ENCODE measurements at places on chromosomes 5 and 9.
A peak's percentile ranks its signal among the peaks of the same experiment; 100 is the strongest.

DNA sequence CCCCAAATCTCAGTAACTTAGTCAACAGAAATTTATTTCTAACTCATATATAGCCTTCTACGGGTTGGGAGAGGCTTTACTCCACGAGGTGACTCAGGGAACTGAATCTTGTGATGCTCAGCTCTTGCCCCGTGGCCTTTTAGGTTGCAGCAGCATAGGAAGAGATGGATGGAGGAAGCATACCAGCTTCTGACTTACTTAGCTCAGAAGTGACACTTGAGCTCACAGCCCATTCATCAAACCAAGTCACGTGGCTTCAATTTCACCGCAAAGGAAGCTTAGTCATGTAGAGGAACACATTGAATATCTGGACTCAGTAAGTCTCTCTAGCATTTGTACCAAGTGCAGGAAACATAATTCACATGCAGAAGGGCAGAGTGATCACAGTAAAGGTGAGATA is 124.1 kb upstream of the KCNN2 start:
- peak; percentile 11 for DNase-seq

DNA sequence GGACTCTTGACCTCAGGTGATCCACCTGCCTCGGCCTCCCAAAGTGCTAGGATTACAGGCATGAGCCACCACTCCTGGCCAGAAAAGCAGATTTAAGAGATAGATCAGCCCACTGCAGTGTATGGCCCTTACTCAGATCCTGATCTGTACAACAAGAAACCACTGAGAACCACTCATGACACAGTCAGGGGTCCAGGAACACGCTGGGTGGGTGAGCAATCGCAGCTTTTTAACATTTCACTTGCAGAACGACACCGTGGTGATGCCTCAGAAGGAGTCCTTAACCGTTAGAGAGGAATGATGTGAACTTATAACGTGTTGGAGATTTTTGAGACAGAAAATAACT is 45.3 kb upstream of the NSMF start:
- no peak for DNase-seq

DNA sequence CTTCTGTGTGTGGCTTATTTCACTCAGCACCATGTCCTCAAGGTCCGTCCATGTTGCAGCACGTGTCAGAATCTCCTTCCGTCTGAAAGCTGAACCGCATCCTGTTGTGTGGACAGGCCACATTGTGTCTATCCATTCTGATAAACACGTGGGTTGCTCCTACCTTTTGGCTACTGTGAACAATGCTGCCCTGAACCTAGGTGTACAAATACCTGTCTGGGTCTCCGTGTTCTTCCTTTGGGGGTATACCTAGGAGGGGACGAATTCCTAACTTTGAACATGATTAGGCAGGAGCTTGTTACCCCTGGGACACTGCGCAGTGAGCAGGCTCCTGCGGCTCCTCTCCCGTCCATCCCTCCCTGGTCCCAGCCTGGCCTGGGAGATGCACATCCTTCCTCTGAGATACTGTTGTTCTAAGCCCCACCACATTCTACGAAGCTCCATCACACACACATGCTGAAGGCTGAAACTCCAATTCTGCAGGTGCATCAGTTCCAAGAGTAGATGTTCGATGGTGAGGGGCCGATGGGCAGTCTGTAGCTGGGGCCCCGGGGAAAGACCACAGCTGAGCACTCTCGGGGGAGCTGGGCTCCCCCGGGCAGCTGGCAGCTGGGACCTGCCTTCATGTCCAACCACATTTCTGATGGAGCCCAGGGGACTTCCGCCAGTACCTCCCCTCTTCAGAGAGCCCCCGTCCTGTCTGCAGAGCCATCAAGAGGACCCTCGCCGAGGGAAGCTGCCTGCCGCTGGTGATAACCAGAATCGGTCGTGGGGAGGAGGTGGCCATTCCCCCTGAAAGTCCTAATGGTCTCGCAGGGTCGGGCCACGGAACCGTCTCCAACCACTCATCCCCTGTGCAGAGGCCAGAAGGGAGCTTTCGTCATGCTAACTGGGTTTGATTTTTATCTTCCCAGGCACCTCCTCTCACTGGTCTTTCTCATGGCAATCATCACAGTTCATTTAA is 120.9 kb downstream of the COL23A1 start:
- DNase-seq, result no peak

DNA sequence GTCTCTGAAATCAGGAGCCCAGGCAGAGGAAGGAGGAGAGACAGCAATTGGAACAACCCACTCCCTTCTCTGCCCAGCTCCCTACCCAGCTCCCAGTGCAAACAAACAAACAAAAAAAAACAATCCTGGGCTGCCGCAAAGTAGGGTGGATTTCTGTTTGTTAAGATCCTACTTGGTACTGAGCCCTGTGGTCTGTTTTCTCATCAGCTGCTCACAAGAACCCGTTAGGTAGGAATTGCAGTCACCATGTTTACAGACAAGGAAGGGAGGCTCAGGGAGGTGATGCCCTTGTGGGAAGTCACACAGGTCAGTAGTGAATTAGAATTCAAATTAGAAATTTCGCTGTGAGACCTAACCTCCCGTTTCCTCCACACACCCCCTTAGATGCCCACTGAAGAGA is 128.8 kb upstream of the RAD23B start:
- no peak for DNase-seq

DNA sequence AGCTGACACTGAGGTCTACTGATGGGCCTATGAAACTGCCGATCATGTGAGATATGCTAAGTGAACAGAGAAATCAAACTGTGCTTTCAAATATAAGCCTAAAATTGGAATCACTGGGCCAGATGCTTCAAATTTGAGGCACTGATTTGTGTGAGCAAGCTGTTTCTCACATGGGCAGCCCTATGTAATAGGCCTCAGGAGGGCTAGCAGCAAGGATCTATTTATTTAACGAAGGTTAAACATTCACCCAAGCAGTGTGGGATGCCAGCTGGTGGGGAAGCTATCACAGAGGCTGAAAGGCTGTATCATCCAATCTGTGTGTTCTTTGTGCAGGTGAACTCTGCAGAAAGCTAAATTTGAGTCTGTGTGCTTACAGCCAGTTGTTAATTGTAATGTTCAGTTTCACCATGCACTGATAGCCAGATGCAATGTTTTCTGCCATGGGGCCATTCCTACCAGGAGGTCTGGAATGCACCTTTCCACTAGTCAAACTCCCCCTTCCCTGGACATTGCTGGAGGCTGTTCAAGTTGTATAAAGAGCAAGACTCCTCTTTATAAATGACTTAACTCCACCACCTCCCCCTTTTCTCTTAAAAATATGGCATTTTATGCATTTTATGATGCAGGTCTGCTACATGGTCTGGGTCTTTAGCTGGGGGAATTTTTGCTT is 228.9 kb downstream of the SH3GL2 start:
- no peak for DNase-seq

DNA sequence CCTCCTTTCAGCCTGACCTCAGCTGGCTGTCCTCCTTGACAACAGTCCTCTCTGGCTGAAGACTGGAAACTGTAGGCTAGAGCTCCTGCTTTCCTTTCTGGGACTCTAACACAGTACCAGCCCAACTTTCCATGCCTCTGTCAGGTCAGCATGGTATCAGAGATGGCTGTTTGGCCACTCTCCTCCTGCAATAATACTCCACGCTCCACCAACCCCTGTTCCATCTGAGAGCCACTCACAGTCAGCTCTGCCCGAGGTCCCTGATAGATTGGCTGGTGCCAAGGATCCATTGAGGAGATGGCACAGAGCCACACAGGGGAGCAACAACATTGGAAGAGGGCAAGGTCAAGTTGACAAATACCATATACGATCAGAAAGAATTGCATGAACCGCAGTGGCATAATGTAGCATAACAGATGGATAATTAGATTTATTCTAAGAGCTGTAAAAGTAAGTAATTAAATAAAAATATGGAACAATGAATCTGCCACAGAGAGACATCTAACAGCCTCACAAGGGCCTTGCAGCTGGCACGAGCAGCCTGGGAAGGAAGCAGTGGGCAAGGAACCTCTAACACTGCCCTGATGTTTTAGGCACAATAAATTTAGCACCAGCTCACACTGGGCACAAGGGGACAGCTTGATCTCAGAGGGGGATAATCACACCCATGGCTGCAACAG is 94.3 kb upstream of the LRRTM2 start:
- no peak for DNase-seq

GRCh38 chr9:10678010-10678409 is 65.2 kb upstream of the PTPRD start:
- DNase-seq, result no peak

- peak; percentile 11 for DNase-seq
Measured at GRCh38 chr5:83472508-83473345, 1.2 kb downstream of the VCAN start.

DNA sequence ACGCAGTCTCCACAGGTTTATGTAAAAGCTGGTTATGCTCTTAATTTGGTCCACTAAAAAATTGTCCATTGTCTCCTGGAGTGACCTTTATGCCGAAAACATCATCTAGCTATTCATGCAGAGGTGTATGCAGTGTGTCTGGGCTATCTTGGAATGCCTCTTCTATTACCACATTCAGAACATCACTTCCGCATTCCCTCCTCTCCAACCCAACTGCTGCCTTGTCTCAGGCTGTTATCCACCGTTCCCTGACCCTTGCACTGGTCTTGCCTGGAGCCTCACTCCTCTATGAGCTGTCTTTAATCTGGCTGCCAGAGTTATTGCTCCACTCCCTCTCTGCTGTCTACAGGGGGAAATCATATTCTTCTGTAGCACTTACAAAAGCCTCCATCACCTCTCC is 214.1 kb upstream of the ANKRD55 start:
- no peak for DNase-seq

GRCh38 chr5:135831851-135832555 is 2.5 kb upstream of the SLC25A48 start:
- no peak for DNase-seq

DNA sequence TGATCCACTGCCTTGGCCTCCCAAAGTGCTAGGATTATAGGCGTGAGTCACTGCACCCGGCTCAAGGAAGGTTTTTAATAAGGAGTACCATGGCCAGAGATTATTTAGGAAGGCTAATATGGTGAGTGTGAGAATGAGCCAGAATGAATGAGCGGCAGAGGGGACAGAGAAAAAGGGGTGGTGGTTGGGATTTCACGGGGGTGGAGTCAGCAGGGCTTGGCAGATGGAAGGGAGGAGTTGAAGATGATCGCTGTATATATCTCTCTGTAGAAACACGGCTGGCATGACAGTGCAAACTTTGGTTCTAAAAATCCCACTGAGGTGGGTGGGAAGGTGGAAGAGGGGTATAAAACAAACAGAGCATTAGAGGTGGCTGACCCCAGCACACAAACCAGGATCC is 176.7 kb upstream of the TBC1D2 start:
- DNase-seq, result no peak

GRCh38 chr5:54761213-54761701 is 224.1 kb downstream of the ESM1 start:
- DNase-seq, result no peak

GRCh38 chr5:142872795-142873194 is 102.6 kb downstream of the ARHGAP26 start:
- DNase-seq, result no peak

GRCh38 chr9:35738924-35739323 is 6.5 kb downstream of the CREB3 start:
- no peak for DNase-seq

- DNase-seq, result peak; percentile 4
Measured at GRCh38 chr5:176775409-176775808, 35.0 kb upstream of the UNC5A start.

- no peak for DNase-seq
Measured at GRCh38 chr9:27340285-27340674, 43.3 kb upstream of the EQTN start.

DNA sequence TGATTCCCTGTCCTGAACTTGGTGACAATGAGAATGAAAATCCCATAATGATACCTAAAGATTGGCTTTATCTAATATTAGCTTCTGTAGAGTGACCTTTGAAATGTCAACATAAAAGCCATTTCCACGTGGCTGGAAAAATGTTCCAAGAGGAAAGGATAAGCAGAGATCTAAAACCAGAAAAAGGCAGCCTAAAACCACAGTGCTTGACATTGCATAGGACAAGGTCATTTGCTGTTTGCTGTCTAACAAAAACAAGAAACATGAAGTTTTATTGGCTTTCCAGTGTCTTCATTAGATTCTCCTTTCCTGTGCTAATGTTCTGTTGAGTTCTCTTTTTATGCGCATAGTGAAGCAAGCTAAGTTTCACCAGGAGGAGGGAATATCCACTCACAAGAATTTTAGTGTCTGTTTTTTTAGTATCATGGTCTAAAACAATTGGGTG is 44.6 kb downstream of the CPEB4 start:
- no peak for DNase-seq

- DNase-seq, result no peak
Measured at GRCh38 chr5:35009657-35010056, 38.1 kb downstream of the AGXT2 start.

DNA sequence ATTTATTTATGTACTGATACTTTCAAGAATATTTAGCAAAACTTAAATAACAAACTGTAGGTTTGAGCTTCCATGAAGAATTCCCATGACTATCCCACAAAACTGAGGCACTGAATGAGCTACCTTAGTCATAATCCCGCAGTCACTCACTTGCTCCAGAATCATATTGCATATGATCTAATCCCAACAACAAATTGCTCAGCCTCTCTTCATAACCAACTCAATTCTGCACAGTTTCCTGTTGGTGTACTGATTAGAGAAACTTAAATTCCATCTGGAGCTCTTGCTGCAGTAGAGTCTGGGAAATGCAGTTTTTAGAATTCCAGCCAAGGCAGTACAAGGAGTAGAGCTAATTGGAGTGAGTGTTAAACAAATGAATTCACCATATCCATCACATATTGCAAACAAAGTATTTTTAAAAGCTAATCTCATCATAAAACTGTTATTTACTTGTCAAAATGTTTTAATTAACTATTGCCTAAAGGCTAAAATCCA is 35.7 kb upstream of the CDH18 start:
- DNase-seq, result no peak

DNA sequence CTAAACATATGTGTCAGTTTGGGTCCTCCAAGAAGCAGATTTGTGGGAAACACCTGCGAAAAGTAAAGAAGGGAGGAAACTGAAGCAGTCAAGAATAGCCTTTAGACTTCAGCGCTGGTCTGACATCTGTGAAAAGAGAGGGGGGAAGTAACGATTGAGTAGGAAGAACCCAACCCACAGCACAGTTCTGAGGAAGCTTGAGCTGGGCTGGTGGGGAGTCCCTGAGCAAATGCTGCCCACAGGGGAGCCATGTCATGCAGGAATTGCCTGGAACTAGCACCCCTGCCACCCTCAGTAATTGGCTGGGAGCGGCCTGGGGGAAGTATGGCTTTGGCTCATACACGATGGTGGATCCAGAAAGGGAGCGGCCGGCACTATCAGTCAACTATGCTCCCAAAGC is 20.6 kb downstream of the FAM240B start:
- no peak for DNase-seq

DNA sequence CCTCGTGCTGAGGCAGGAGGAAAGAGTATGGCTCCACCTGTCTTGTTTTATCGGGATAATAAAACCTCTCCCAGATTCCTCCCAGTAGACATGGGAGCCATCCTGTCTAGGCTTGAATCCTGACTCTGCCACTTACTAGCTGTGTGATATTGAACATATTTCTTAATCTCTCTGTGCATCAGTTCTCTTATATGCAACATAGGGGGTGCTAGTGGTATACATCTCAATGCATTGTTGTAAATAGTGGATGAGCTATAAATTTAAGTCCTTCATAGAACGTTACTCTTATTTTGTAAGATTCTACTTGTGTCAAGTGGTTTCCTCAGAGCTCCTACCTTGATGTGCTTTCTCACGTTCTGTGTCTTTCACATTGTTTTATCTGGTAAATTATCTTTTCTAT is 417.7 kb upstream of the POU5F2 start:
- peak; percentile 10 for DNase-seq
